ENCODE measurements at places on chromosomes 13 and 19.

DNA sequence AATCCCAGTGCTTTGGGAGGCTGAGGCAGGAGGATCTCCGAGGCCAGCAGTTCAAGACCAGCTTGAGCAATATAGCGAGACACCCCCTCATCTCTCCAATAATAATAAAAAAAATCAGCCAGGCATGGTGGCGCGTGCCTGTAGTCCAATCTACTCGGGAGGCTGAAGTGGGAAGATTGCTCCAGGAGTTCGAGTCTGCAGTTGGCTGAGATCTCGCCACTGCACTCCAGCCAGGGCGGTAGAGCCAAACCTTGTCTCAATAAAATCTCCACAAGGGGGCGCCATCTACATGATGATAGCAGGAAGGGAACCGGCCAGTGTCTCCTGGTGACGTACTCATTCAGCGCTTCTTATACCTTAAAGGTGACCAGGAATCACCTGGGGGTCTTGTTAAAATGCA is 13.6 kb upstream of the C5AR1 start:
- peak; percentile 96 for DNase-seq

GRCh38 chr19:34236035-34236987 is 18.0 kb upstream of the GARRE1 start:
- peak; percentile 25 for DNase-seq

DNA sequence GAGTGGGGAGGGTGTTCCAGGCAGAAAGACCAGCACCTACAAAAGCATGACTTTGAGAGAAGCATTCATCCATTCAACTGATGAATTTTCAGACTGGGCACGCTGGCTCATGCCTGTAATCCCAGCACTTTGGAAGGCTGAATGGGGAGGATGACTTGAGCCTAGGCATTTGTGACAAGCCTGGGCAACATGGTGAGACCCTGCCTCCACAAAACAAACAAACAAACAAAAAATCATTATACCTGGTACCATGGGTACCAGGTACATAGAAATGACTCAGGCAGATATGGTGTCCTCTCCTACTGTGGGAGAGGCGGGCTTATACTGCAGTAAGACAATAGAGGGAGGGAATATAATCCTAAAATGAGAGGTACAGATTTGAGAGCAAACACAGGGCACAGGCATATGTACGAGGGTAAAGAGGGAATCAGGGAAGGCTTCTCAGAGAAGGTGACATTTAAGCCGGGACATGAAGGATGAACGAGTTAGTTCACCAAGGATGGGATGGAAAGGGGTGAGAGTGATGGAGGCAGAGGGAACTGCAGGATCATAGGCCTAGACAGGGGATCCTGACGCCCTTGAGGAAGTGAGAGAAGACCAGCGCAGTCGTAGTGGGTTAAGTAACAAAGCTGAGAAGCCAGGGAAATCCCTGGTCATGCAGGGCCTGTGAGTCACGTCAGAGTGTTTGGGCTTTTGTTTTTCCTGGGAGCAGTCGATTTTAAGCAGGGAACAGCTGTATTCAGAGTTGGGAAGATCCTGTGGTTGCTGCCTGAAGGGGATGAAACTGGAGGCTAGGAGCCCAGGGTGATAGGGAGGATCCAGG is 2.9 kb downstream of the CYP2S1 start:
- no peak for DNase-seq

GRCh38 chr13:93169980-93170379 is 56.6 kb upstream of the GPC6 start:
- peak; percentile 6 for DNase-seq

GRCh38 chr19:40804783-40805242 is 5.8 kb downstream of the EGLN2 start:
- no peak for DNase-seq

DNA sequence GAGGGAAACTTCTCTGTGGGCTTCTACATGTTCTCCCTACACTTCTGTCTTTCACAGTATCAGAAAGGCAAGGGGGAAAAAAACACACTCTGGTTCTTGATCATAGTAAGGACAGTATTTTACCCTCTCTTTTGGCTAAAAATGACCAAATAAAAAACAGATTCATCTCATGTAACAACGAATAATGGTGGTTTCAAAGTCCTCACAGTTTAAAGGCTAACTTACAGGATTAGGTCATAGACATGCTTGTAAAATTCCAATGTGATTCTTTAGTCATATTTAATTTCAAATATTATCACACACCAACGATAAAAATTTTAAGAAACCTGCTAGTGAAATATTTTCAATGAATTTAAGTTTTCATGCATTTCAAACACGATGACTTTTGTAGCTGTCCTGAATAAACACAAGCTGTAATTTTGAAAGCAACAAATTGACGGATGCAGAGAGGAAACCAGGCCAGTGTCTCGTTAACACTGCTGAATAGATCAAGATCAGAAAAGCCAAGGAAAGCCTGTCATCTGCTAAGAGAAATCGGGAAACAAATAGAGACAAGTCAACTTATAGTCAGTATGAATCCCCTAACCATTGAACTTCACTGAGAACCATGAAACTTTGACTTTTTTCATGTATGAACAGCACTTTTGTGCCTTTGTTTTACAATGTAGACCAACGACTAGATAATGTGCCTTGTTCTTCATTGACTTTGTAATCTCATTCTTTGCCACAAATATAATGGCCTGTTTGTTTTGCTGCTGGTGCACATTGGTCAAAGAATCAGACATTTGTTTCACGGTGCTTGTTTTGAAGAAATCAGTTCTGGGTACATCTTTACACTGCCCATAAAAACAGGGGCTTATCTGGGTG is 22.0 kb downstream of the MBNL2 start:
- no peak for DNase-seq

DNA sequence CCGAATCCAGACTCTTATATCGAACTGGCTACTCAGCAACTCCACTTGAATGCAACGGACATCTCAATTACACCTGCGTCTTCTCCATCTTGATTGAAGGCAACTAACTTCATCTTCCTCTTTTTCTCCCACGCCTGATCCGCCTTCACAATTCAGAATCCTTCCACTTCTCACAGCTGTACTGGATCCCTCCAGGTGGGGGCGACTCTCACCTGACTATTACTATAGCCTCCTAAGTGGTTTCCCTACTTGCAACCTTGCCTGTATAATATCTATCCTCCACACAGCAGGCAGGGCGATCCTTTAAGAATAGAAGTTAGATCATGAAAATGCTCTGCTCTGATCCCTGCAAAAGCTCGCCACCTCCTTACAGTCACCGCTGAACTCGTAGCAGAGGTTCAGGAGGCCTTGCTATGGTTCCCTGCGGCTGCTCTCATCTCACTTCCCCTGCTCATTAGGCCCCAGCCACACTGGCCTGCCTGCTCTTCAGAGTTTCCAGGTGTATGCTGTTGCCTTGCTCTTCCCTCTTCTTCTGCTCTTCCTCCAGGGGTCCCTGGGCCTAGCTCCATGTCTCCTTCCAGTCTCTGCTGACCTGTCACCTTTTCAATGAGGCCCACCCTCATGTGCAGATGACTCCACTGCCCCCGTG is 31.9 kb downstream of the RFXAP start:
- DNase-seq = no peak

GRCh38 chr19:50912727-50913716 is 1.8 kb upstream of the KLK4 start:
- no peak for DNase-seq

- DNase-seq = peak; percentile 87
These were observed at the start of gene NFIC for GRCh38 chr19:3365836-3366752. TSS of gene NFIC (plus strand) at chr19:3366583. CDS start at chr19:3366637, 54 bp downstream.

DNA sequence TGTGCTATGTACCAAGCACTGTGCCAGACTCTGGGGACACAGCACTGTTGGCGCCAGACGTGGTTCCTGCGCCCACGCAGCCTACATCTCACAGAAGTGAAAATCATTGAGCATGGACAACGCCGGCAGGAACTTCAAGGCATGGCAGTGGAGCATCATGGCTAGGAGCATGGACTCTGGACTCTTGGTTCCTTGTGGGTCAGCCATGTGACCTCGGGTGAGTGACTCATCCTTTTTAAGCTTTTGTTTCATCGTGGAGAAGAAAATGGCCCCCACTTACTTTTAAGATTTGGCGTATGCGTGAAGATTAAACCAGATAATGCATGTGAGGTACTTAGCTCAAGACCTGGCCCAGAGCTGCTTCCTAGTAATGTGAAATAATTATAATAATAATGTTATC is 988.5 kb downstream of the UQCRFS1 start:
- DNase-seq = no peak

- no peak for DNase-seq
These were observed 194.7 kb downstream of the B3GLCT start for GRCh38 chr13:31394506-31394905.

GRCh38 chr13:29758531-29759114 is 91.8 kb downstream of the UBL3 start:
- DNase-seq = no peak

- no peak for DNase-seq
These were observed 42.4 kb downstream of the ADGRE2 start for GRCh38 chr19:14735915-14736314.

DNA sequence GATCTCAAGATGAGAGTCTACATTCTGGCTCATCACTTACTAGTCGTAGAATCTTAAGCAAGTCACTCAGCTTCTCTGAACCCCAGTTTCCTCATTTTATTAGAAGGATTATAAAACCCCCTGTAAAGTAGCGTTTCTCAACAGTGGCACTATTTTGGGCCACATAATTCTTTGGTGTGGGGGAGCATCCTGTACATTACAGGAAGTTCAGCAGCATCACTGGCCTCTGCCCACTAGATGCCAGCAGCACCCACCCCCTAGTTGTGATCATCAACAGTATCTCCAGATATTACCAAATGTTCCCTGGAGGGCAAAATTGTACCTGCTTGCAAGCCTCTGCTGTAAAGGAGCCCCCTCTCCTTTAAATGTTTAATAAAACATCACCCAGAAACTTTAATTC is 22.6 kb downstream of the STARD13 start:
- DNase-seq = no peak

GRCh38 chr19:45408121-45408520 is 1.7 kb downstream of the POLR1G start:
- no peak for DNase-seq

DNA sequence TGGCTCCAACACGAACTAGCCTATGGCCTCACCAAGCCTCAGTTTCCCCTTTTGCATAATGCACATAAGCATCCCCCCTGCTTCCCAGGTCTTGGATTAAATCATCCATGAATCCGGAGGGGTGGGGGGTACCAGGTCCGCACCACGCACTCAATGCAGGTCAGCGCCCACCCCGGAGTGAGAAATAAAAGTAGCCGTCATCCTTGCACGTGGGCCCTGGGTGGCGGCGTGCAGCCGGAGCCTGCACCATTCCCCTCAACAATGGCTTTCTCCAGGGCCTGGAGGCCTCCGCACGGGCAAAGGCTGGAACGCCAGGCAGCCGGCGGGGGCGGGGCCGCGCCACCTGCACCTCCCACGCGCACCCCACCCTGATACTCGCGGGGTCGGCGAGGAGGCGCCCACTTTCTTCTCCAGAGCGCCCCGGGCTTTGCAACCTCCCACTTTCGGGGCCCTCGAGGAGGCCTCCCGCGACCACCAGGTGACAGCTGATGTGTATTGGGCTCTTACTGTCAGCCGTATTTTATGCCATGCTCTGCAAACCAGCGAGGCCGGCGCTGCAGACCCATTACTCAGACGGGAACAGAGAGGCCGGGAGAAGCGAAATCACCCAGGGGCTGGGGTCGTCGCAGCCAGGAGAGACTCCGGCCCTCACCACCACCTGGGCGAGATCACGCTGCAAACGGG is 767 bp upstream of the GADD45B start:
- peak; percentile 69 for DNase-seq

- DNase-seq = no peak
These were observed 481.7 kb upstream of the PRR20A start for GRCh38 chr13:56659041-56659471.

- no peak for DNase-seq
These were observed 4.4 kb downstream of the SPC24 start for GRCh38 chr19:11151181-11151580.

DNA sequence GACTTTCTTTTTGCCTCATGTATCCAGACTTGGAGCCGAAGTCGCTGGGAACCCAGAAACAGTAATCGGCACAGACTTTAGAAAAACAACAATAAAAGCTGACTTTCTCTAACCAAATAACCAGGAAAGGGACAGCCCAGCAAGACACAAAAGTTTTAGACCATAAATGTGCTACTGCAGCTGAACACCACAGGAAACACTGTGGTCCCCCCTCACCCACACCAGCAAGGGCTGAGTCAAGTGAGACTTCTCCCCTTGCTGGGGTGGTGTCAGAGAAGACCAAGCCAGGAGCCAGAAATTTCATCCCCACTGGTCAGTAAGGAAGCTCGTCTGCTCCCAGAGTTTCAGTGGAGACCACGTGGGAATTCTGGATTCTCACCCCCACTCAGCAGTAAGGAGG is 70.6 kb downstream of the ESD start:
- no peak for DNase-seq

GRCh38 chr19:35032356-35032865 is 2.1 kb downstream of the SCN1B start:
- no peak for DNase-seq

DNA sequence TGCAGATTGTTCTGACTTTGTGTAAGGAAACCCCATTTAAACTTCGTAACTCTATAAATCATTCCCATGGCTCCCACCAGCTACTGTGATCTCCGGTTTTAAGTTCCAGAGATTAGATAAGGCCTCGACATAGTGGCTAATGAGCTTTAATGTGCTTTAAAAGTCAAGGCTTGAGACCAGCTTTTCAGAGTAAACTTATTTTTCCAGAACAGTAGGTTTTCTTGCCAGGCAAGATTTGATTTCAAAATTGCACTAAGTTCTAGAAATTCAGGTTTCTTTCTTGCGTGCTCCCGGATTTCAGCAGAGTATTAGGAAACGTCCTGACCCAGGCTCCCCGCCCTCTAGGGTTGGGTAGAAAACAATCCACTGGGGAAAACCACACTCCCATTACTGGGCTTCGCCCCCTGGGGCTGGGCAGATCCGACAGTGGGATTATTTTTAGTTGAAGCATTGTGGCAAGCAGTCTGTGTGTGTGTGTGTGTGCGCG is 43.3 kb downstream of the CRYL1 start:
- no peak for DNase-seq

GRCh38 chr13:58843567-58843966 is 1212.0 kb downstream of the PCDH17 start:
- no peak for DNase-seq

DNA sequence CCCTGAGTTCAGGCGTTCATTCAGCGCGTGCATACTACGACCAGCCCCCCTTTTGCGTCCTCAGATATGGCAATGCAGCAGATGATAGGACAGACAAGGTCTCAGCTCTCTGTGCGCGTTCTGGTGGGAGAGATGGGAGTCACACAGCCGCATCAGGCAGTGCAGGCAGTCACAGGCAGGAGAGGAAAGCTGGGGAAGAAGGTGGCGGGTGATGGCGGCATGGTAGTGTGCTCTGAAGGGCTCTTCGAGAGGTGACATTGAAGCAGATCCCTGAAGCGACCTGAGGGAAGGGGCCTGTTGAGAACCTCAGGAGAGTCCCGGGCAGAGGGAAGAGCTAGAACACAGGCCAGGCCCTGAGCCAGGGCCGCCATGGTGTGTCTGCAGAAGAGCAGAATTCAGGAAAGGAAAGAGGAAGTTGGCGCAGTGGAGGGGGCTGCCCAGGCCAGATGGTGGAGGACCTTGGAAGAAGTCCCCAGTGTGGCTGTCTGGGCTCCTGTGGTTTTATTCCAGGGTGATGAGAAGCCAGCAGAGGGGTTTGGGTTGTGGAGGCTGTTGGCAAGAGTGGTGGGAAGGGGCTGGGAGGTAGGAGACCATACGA is 3.5 kb downstream of the USF2 start:
- no peak for DNase-seq
